ENCODE measurements at places on chromosomes 6 and 20.

DNA sequence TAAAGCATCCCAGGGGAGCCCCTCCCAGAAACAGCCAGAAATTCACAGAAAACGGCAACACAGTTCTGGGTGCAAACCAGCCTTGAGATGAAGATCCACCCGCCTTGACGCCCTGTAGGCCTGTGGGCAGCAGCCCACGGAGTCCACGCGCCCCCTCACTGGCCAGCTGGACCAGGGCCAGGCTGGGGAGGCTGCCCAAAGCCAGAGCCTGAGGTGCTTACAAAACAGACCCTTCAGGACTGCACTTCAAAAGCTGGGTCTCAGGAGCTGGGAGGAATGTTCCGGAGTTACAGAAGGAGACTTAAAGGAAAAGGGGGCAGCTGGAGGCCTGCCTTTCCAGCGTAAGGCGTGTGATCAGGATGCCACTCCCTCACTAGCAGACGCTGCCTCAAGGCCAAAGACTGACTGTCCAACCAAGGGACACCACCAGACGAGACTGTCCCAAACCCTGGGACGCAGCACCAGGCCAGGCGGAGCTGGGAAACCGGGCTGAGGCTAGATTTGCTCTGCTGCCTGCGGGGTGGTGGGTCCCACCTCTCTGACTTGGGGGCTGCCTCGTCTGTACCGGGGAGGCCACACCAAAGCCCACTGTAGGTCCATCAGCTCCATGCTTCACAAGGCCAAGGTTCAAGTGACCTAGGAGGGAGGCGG is 48.1 kb downstream of the RRBP1 start:
- DNase-seq, result no peak

DNA sequence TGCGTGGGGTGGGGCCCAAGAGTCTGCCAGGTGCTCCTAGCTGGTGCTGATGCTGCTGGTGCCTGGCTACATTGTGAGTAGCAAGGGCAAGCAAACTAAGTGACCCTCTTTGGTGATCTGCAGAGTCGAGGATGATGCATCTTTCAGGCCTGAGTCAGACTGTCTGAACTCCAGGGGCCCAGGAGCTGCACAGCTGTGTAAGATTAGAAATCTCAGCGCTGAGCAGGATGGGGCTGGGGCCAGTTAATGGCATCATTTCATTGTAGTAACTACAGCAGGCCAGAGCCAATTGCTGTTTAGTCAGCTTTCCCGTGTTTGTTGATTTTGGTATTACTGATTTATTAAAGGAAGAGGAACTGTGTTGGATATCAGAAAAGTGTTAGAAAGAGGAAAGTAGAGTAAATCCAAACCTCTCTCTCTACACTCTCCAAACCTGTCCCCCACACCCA is 365.2 kb downstream of the PAX1 start:
- no peak for DNase-seq

- DNase-seq, result no peak
Observed at GRCh38 chr20:17651760-17652388, 30.2 kb downstream of the RRBP1 start.

- no peak for DNase-seq
Observed at GRCh38 chr6:79646006-79646405, 14.9 kb downstream of the SH3BGRL2 start.

GRCh38 chr6:148869585-148869984 is 122.8 kb downstream of the UST start:
- DNase-seq, result no peak

DNA sequence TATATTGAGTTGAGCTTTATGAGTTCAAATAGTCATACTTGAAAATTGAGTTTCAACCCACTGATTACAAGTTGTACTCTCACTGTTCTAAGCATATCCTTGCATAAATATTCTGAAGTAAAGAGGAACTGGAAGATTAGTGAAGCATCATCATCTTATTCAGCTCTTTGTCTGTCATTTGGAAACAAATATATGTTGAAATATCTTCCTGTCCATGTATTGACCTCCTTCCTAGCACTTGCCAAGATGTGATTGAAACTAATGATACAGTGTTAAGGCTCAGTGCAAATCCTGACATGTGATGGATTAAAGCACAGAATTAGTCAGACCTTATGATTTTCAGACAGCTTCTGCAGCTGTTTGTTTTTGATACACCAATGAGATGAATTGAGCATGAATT is 434.3 kb downstream of the TBC1D32 start:
- DNase-seq, result no peak

DNA sequence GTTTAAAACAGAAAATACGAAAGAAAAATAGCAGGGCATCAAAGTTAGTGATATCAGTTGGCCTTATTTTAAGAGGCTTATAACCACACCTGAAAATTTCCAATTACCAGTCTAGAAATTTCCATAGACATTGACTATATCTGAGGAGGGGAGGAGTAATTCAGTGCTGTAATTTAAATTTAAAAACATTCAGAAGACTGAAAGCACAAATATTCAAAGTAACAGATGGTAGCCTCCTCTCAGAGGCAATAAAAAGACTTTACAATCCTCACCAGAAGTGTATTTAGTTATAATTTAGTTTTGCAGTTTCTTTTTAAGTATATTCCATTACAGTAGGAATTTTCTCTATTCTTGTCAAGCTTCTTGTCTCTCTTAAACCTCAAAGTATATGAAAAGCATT is 18.4 kb upstream of the LOC128125822 start:
- DNase-seq, result no peak

- no peak for DNase-seq
Observed at GRCh38 chr6:41022294-41022693, 16.7 kb downstream of the UNC5CL start.

GRCh38 chr20:13857961-13858360 is 73.1 kb downstream of the NDUFAF5 start:
- no peak for DNase-seq

DNA sequence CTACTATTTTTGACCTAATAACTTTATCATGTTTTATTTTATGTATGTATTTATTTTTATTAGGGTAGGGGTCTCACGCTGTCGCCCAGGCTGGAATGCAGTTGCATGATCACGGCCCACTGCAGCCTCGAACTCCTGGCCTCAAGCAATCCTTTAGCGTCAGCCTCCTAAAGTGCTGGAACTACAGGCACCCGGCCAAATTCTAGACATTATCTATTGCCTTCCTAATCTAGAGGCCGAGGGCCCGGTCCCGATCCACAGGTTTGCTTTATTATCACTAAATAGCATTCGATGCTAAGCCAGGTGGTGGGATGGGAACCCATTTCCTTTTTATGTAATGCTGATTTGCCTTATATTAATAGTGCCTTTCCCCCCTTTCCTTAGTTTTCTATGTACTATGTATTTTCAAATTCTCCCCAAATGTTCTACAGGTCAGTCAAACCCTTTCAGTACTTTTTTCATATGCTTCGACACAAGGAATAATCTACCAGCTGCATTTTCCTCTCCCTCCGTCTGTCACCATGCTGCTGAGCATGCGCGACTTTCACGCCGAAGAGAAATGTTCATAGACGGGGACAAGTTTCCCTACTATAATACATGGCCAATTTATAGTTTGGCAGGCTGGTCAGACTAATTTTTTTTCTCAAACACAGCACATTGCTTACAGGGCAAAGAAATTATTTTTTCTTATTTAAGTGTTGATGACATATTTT is 6.4 kb downstream of the SERPINB6 start:
- DNase-seq, result no peak

- no peak for DNase-seq
Observed at GRCh38 chr6:74534465-74535211, 671.2 kb downstream of the COL12A1 start.

DNA sequence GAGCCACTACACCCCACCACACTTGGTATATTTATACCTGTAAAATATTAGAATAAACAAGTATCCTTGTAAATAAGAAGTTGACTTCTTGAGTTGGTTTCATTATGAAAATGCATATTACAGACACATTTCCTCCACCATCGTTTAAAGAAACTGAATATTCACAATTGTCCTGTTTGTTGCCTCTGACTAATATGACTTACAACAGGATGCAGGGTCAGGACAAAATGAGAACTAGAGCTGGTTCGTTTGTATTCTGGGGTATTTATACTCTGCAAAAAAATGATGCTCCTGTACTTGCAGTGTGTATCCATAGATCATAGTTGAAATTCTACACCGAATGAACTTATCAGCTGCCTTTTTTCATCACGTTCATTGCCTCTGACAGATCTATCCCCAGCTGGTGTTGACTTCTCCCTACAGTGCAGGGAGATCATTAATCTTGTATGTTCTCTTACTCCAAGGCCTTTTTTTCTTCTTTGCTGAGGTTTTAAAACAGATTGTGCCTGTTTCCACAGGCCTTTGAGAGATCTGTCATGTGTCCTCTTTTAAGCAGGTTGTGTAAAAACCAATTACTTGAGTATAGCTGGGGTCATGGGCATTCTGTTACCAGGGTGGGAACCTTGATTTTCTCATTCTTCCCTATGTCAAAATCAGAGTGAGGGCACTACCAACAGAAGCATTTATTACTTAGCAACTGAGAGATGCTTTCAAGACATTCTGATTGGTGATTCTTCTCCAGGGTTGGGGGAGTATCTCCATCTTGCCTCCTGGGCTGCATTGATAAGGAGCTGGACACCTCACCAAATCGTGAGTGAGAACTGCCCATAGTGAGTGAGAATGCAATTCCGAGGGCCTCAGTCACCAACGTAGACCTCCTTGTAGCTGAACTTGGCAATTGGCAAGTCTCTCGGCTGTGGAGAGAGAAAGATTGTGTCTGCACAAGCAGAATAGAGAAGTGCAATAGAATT is 78.8 kb upstream of the CD83 start:
- no peak for DNase-seq
